ENCODE measurements at places on chromosomes 1 and 21.

GRCh38 chr1:227994632-227995300, 12.0 kb upstream of the WNT3A start:
- no peak for DNase-seq

GRCh38 chr1:192703283-192704206, 67.6 kb downstream of the RGS13 start:
- DNase-seq, result no peak

GRCh38 chr1:226002667-226003501, 3.7 kb upstream of the SDE2 start:
- DNase-seq, result peak; percentile 24

DNA sequence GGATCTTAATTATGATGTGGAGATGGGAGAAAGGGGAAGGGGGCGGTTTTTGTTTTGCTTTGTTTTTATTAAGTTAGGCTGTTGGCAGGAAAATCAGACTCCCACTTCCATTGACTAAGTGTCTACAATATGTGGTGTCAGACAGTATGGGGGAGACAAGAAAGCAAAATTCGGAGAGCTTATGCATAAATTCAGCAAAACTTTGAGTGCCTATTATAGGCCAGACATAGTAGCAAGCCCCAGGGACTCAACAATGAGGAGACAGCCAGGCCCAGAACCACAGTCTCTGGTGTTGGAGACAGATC, 835 bp upstream of the TSPAN2 start:
- DNase-seq, result no peak

- no peak for DNase-seq
Measured at GRCh38 chr1:182444497-182444896, 5.4 kb upstream of the RGSL1 start.

GRCh38 chr1:43671626-43672330, 21.8 kb downstream of the KDM4A start:
- DNase-seq, result no peak

- DNase-seq, result no peak
Measured at GRCh38 chr1:180586671-180587155, 27.9 kb downstream of the OVAAL start.

- peak; percentile 4 for DNase-seq
Measured at GRCh38 chr1:55338448-55338820, 123.3 kb upstream of the USP24 start.

GRCh38 chr21:23130308-23130707, 2132.1 kb downstream of the NCAM2 start:
- no peak for DNase-seq

GRCh38 chr1:101136739-101137138, 100.1 kb upstream of the S1PR1 start:
- DNase-seq, result no peak

GRCh38 chr1:171188388-171189266, 3.5 kb downstream of the FMO2 start:
- DNase-seq, result peak; percentile 13

- DNase-seq, result no peak
Measured at GRCh38 chr1:111629190-111629954, 9.8 kb downstream of the RAP1A start.

DNA sequence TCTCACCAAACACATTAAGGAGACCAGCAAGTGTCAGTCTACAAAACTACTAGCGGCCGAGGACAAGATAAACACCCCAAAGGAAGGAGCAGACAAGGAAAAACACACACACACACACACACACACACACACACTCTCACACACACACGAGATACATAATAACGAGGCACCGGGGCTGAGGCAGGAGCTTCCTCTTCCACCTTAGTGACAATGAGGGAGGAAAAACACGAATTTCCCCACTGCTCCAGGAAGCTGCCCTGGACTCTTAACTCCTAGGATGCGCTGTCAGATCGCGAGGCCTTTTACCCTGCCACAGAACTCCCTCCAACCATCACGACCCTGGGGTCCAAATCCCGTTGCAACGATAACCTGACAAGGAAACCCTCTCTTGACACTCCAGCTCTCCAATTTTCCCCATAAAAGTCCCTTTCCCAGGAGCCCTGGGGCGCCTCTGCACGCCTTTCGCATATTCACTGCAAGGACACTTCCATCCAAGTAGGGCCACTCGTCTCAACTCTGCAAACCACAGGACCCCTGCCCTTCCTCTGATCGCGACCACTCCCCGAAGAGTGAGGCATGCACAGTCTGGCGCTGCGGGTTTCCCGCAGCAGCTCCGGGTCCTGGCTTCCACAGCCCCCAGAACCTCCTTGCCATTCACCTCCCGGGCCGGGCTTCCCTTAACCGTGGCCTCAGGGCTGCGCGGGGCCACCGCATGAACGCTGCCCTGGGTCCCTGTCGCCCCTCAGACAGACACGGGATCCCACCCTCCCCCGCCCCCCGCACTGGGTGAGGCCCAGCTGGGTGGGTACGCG, 581 bp downstream of the ETV3 start:
- no peak for DNase-seq

DNA sequence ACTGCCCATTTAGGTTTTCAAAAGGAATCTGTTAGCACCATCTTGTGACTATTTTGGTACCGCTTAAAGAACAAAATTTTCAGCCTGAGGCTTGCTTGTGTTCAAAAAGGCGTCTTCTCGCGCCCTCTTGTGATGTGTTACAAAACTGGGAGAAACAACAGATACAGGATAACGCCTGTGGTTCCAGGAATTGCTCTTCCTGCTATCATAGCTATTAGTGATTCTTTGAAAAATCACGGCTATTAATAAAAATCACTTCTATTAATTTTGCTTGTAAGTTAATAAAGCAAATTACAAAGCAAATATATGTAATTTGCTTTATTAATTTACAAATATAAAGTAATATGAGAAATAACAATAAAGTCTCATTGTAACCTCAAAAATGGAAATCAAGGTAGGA, 82.2 kb upstream of the ABCD3 start:
- DNase-seq, result no peak

DNA sequence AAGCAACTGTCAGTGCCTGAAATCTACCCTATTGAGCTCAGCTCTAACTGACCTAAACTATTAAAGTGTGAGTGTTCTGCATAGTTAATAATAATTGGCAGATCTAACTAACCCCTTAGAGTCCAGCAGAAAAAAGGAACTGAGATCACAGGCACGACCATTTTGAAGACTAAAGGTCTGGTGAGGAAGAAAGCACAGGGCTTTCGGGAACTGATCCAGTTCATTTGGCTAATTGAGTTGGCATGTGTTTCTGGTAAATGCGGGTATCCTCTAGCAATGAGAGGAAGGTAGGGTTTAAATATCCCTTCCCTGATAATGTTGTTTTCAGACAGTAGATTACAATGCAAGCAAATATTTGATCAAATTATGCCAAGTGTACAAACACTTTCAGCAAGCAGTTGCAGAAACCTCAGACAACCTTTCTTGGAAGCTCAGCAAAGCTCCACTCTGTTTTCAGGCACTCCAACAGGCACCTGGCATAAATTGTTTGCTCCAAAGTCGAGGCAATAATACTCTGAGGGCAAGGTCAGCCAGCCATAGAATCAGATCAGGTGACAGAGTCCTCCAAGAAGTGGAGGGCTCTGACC, 100.8 kb downstream of the KCNK1 start:
- no peak for DNase-seq

DNA sequence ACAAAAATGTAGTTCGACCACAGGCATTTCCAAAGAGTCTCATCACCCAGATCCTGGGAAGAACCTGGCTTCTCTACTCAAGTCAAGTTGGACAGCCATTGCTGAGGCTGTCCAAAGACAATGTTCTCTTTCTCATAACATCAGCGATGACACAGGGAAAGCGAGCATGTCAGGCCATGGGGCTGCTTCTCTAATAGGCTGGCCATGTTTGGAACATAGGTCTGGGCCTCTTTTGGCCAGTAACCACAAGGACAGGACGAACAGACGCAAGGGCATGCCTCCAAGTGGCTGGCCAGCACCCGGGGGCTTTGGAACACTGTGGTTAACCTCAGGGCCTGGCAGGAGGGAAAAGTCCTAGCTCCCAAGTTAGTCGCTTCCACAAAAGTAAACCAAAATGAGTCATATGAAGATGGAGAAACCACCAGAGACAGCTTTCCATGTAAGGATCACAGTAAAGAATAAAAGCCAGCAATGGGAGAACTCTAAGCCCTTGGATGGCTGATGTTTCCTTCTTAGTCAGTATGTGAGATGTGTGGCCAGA, 80.6 kb upstream of the SLC44A3 start:
- no peak for DNase-seq

- DNase-seq, result no peak
Measured at GRCh38 chr1:80272495-80272894, 1266.0 kb upstream of the ADGRL4 start.

GRCh38 chr1:220908757-220909156, 29.5 kb downstream of the HLX start:
- no peak for DNase-seq

DNA sequence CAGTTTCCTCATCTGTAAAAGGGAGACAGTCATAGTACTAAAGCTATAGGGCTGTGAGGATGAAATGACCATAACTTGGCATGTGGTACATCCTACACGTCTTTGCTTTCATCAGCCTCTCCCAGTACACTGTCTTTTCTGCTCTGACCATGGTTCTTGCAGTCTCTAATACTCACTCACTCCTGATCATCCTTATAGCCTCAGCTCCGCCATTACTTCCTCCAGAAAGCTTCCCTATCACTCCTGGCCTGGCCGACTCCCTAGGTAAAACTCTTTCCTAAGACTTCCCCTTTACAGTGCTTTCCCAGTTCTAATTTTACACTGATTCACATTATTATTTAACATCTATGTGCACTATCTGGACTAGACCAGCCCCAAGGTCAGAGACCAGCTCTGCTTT, 5.0 kb upstream of the MRPL24 start:
- no peak for DNase-seq

- DNase-seq, result no peak
Measured at GRCh38 chr21:26070822-26071425, 99.6 kb downstream of the APP start.

GRCh38 chr1:212328248-212328647, 43.0 kb downstream of the PPP2R5A start:
- no peak for DNase-seq

DNA sequence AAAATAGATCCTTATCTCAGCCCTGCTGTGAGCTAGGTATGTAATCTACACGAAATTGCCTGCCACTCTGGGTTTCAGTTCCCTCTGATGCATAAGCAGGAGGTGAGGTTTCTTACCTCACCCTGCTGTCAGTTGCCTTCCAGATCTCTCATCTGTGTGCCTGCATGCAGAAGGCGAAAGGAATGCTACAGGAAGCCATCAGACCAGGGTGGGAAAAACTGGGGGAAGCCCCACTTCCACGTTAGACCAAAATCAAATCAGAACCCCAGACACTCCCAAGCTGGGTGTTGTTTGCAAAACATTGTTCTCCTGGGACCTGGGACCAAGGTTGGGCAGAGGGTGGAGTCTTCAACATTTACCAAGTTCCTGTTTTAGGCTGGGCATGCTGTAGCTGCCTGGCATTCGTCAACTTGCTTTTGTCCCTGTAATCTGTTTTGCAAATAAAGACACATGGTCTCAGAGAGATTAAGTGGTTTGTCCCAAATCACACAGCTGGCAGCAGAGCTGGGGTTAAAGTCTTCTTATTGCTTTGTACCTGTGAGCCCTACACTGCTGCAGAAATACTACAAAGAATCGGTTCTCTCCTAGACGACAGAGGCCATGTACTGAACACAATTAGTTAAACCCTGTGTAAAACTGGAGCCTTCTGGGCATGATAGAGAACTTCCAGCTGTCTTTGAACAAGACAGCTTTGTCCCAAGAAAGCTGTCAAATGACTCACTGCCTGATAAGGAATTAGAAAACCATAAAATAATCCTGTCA, 389.7 kb upstream of the RUNX1 start:
- DNase-seq, result no peak

- DNase-seq, result no peak
Measured at GRCh38 chr1:19859876-19860275, 22.3 kb upstream of the OTUD3 start.

DNA sequence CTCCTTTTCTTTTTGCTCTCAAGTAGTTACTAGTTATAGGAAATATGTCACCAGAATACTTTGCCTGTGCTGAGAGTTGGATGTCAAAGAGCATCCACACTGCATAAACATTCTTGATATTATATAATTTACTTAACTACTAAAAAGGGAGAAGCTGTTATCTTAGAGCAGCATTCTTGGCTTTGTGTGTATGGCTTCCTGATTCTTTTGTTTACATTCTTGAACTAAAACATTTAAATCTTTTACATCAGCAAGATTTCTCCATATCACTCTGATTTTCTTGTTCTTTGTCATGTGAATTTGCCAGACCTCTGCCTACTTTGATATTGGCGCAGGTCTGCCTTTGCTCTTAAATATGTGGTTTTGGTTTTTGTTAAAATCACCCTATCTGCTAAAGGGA, 48.8 kb downstream of the SUCO start:
- DNase-seq, result no peak

DNA sequence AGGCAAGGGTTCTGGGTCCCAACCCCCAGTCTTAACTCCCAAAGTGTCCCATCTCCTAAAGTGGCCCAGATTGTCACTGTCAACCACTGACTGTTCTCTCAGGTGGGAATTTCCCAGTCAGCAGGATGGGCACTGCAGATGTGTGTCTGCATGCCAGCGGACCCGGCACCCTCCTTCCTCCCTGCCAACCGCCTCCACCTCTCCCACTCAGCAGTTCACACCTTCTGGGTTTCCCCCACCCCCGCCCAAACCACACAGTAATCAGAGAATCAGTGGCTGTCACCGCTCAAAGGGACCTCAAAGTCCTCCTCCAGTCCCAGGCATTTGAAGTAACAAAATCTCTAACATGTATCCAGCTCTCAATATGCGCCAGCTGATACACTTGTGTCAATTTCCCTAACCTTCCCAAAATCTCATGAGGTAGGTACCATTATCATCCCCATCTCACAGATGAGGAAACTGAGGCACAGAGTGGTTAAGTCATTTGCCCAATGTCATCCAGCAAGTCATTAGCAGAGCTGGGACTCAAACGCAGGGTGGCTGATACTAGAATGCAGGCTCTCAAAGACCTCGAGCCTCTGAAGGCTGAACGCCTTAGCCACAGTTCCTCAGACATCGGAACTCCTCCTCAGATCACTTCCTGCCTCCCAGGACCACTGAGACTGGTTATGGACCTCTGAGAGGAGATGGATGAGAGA, 4.8 kb downstream of the RUNX3 start:
- DNase-seq, result peak; percentile 74

GRCh38 chr1:66757722-66758240, 5.5 kb downstream of the DYNLT5 start:
- no peak for DNase-seq

- DNase-seq, result peak; percentile 31
Measured at GRCh38 chr1:29688471-29689365, 452.4 kb downstream of the PTPRU start.

DNA sequence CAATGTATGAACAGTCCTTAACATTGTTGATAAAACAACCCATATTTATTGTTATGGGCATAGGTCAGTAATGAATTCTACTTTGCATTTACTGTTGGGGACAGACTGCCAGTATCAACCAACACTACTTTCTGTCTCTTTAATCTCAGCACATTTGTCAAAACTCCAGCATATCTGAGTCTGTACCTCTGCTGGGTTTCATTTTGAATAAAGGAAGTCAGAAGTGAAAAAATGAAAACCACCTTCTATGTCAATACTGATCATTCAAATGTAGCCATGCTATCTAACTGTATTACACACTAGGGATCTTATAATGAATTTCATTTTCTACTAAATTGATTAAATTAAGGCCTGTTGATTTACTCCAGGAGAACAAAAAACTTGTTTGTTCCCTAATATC, 24.2 kb upstream of the CXADR start:
- DNase-seq, result no peak
